Heart right ventricle (tissue), 16 donors: ENCODE measurements at places on chromosomes 6 and 20.

GRCh38 chr20:46004187-46004586 is 4.5 kb upstream of the MMP9 start:
- DNase-seq = no peak

GRCh38 chr6:45049188-45049843 is 278.8 kb upstream of the RUNX2 start:
- DNase-seq = no peak

DNA sequence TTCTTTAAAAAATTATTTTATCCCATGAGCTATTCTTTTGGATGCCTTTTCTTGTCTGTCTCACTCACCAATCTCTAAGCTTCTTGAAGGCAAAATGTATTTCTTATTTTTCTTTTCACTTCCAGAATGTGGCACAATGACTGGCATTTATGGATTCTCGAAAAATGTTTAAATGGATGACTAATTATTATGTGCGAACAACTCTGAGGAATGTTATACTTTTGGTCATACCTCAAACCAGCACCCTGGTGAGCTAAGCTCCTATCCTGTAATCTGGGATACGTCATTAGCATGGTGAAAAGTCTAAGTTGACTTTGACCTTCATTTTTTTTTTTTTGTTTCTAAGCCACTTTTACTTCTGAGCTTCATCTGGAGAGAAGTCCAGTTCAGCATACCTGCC is 214.0 kb upstream of the CEP162 start:
- DNase-seq = no peak

DNA sequence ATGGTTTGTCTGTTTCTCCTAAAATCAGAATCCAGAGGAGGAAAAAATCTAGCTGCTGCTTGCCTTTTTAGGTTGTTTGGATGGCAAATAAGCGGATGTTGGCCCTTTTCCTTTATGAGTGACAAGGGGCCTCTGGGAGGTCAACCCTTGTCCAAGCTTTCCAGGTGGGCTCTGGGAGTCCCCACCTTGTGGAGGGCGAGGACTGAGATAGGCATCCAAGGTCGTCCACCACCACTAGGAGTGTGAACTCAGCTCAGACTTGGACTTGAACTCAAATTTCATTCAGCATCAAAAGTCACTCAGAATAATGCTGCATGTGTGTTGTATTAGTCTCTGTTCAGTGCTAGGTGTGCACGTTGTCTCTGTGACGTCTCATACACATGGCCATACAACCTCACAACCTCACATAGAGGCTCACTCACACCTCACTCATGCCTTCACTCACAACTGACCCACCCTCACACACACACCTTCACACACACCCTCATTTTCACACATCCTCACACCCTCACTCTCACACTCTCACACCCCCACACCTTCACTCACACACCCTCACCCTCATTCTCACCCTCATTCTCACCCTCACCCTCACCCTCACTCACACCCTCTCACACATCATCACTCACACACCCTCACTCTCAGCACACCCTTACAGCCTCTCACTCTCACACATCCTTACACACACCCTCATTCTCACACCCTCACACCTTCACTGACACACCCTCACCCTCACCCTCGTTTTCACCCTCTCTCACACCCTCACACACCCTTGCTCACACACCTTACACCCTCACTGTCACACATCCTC is 18.0 kb downstream of the DYNLT1 start:
- no peak for DNase-seq

GRCh38 chr6:89131599-89131998 is 13.7 kb upstream of the SRSF12 start:
- DNase-seq = no peak

GRCh38 chr6:51382847-51383246 is 564.2 kb downstream of the TFAP2B start:
- no peak for DNase-seq

- DNase-seq = no peak
Observed at GRCh38 chr6:147311218-147311617, 107.0 kb downstream of the STXBP5 start.

GRCh38 chr6:41688256-41688965 is 47.0 kb downstream of the TFEB start:
- peak; percentile 23 for DNase-seq

DNA sequence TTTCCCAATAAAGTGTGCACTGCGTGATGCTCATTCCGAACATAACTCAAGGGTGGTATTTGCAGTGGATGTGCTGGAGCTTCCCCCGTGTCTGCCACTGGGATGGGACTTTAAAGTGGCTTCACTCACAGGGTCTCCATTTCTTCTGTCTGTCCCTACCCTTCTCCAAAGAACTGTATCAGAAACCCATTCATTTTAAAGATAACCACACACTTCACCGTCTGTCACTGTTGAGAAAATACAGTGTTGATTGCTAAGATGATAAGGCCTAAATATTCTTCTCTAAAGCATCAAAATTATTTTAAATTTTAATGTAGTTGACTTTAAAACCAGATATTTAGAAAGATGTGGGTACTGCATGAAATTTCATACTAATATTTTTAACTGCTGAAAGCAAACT is 161.4 kb downstream of the TMEM242 start:
- DNase-seq = no peak

DNA sequence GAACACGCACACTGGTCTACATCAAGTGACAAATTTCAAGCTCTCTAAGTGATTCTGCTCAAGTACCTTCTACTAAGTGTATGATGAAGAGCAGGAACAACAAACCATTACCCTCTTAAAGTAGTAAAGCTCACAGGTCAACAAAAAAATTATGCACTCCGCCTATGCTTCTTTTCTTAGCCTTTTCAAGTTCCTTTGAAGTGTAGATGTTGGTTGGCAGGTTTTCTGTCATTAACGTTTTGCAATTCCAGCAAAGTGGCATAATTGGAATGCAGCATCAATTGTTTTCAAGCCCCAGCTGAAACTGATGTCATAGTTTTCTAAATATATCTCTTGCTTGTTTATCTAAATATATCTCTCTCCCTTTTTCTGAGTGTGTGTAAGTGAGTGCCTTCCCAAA is 396.9 kb upstream of the EYS start:
- DNase-seq = no peak

- DNase-seq = peak; percentile 84
Observed at GRCh38 chr6:31826793-31827285, 699 bp upstream of the HSPA1B start.

GRCh38 chr6:88856566-88856965 is 106.9 kb downstream of the RNGTT start:
- DNase-seq = no peak

DNA sequence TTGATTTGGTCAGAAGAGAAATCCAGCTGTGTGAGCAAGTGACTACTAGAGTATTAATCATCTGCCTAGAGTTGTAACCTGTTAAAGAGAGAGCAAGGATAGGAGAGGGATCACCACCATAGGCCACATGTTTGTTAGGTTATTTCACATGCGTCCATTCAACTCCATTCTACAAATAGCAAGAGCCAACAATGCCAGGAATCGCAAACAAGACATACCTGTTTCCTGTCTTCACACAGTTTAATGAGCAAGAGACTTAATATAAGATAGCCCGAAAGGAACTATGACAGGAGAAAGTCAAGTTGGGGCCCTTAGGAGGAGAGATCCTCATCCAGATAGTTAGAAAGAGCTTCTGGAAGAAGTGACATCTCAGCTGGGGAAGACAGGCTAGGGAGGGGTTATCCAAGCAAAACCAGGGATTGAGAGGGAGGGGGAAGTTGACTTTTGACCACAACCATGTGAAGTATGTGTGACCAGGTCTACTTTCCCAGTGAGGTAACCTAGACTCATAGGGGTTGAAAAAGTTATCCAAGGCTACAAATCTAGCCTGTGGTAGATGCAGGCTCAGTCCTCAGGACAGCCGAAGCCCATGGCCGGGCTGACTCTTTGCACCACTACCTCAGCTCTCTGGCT is 147.4 kb downstream of the ALDH8A1 start:
- DNase-seq = no peak

DNA sequence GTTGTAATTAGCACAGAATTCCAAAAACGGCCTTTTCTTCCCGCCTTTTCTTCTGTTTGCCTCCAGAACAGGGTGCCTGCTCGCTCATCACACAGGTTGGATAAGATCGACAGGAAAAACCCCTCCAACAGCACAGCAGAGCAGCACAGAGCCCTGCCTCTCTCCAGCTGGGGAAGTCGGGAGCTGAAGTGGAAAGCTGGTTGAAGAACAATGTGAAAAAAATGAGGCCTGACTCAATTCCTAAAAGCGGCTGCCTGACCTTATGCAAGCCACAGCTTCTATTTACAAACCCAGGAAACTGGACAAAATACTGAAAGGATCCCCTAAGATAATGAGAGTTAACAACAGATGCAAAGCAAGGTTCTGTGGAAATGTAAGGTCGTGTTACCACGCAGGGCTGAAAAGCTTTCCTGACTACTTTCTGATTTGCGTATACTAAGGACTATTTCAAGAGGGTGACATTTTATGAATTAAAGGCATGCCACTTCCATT is 116.9 kb downstream of the TTLL2 start:
- peak; percentile 22 for DNase-seq

- DNase-seq = peak; percentile 31
Observed at GRCh38 chr20:24658920-24659660, 189.7 kb downstream of the SYNDIG1 start.

DNA sequence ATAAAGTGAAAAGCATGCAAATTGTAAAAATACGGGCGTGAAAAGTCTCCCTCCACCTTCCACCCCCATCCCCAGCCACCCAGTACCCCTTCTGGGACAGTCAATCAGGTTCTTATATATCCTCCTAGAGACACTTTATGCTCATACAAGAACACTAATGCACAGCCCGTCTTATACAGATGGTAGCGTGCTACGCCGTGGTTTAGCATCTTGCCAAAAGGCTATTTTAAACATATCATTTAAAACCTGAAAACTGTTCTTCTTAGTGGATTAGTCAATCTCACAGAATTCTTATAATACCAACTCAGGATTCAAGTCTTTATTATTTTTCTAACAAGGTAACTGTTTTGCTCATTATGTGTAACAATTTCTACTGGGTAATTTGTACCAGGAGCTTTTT is 57.2 kb upstream of the MRPS10 start:
- no peak for DNase-seq

DNA sequence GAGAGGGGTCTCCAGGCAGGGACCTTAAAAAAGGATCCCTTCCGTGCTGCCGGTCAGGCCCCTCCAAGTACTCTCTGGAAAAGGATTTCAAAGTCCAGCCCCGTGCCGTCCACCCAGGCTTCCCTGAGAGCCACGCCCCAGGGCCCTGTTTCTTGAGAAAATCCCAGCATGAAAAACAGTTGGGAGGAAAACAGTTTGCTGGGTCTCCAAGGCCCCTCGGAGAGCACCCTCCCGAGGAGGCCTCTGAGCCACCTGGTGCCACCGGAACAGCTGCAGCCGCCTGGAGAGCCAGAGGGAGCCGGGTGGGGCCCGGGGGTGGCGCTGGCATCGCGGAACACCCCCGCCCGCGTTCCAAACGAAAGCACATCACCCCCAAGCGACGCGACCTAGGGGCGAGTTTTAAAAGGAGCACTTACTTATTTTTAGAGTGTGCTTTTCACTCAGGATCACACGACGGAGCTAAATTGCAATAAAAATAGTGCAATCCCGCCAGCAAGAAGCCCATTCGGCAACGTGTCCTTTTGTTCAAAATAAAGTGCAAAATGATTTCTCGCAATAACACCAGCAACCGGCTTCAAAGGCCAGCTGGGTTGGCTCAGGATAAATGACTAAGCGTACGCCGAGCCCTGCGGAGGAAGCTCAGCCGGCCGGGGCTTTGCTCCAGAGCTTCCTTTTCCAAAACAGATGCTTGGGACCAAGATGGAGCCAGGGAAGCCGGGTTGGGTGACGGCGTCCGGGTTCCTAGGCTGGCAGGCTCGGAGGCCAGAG is 64.2 kb downstream of the YTHDF1 start:
- DNase-seq = peak; percentile 36

GRCh38 chr20:32019563-32020463 is 9.6 kb downstream of the CCM2L start:
- no peak for DNase-seq

- DNase-seq = no peak
Observed at GRCh38 chr20:48916699-48917098, 4.8 kb upstream of the ARFGEF2 start.

- no peak for DNase-seq
Observed at GRCh38 chr6:154740658-154741057, 7.4 kb downstream of the SCAF8 start.

DNA sequence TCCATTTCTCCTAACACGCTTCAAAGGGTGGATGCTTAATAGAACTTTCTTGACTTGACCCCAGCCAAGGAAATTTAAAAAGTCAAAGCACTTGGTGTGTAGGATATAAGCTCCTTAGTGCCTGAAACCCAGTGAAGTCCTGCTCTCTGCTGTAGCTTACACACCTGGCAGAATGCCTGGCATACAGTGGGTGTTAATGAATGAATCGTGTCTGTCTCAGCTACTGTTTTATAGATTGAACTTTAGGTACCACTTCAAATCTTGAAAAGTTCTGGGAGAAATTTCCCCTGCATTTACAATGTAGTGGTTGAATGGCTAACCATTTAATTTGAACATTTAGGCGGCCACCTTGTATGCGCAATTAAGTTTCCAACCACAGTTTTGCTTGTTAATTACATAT is 70.5 kb upstream of the ZNF217 start:
- DNase-seq = no peak

DNA sequence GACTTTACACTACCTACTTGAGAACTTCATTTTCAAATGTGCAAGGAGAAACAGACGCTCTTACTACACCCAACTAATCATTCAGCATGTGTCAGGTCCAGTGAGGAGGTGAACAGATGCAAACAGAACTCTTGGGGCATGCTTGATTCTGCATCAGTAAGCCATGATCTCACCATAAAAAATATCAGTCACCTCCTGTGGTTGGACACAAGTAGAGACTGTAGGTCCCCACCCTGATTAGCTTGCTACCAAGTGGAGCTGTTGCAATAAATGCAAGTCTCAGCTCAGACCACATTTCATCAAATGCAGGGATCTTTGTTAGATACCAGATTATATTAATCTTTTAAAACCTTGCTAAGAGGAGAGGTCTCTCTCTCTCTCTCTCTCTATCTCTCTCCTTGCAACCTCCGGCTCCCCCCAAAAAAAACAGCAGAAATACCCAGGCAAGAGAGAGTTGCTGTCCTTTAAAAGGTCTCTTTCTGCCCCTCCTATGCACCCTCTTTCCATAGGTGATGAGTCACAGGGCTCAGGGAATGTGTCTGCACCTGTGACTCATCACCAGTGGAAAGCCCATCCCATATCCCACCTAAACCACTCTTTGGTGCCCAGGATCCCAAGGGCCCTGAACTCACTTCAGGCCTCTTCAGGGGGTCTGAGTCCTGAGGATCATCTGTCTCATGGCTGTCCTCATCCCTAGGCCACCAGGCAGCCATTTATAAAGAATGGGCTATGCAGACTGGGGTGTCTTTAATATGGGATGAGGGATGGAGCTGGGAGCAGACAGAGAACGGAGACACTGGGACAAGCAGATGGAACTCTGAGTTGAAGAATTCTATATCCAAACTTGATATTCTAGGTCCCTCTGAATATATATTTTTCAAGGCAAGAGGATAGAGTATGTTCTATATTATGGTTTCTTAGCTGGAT is 154.5 kb downstream of the QRSL1 start:
- no peak for DNase-seq

DNA sequence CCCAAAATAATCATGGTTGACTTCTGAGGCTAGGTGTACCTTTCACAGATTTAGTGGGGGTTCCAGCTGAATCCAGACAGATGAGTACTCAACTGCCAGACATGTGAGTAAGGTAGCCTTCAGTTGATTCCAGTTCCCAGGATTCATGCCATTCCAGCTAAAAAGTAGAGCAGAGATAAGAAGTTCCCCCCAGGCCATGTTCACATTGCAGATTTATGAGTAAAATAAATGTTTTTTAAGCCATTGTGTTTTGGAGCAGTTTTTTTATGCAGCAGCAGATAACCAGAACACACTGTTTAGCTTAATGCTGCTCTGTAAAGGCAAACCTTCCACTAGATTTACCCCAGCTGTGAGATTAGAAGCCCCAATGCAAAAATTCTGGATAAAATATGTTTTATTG is 245.0 kb downstream of the RFPL4B start:
- DNase-seq = no peak
